ENCODE measurements at places on chromosomes 7 and 10.

DNA sequence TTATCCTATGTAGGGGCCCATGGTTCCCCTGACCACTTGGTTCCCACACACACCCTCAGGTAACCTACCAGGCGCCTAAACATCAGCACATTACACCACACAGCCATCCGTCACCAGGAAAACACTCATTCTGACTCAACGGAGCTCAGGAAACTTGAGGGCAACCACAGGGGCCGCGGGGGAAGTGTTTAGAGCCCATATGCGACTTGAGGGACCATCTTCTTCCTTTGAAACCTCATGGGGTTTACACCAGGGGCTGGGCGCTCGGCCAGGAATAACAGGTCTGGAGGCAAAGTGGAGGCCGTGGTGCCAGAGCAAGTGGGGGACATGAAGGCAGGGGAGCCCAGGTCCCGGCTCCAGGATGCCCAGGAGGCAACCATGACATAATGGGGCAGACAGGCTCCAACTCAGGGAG, 1.5 kb downstream of the STX1A start:
- DNase-seq: no peak
- H3K27me3 ChIP-seq: no peaks in the 10 kb centered on the region
- H3K4me1 ChIP-seq: peaks cover 38% of the 10 kb centered on the region
- peak overlapping the region; percentile 19 for H3K27ac ChIP-seq
- H3K36me3 ChIP-seq: no peaks in the 10 kb centered on the region

DNA sequence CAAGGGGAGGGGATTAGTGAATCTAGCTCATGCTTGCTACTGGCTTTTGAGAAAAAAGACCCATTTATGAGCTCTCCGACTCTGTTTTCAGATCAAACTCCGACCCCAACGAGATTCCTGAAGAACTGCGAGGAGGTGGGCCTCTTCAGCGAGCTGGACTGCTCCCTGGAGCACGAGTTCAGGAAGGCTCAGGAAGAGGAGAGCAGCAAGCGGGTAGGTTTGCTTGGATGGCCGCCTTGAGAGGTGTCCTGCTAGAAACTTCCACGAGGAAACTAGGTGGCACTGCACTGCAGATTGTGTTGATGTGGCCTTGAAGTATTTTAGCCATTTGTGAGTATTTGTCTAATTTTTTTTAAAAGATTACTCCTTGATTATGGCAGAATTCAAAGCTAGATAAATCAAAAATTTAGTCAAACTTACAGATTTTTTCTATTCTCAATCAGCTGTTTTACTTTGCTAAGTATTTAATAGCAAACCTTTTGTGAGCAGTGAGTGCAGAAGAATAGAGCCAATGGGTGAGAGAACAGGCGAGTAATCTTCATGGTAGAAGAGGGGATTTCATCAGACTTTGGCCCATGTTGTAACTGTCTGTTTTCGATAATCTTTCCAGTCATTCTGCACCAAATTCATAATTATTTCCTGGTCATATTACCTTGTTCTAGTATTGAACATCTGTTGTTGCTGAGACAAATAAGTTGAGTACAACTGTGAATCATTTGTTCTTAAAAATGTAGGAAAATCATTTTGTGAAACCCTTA, 95.4 kb downstream of the CREB5 start:
- no peak overlapping the region for H3K27ac ChIP-seq
- H3K27me3 ChIP-seq: no peaks in the 10 kb centered on the region
- no peaks in the 10 kb centered on the region for H3K36me3 ChIP-seq
- no peak overlapping the region for H3K4me3 ChIP-seq
- H3K4me1 ChIP-seq: no peaks in the 10 kb centered on the region

DNA sequence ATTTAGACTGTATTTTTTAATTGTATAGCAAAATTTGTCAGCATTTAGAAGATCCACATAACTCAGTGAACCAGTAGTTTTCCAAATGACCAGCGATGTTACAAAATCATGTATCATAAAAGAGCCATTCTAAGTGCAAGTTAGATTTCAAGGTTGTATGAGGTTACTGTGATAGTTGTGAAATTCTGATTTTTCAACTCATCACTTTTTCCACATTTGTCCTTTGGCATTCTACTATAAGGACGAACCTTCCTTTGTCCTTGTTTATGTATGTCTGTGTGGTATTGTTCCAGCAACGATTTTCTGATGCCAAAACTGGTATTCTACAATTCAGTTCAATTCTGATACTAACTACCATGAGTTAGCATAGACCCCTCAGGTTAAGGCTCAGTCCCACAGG, 64.2 kb downstream of the TAX1BP1 start:
- no peaks in the 10 kb centered on the region for H3K27me3 ChIP-seq
- DNase-seq: no peak
- no peaks in the 10 kb centered on the region for H3K36me3 ChIP-seq
- H3K4me3 ChIP-seq: no peak overlapping the region
- no peaks in the 10 kb centered on the region for H3K4me1 ChIP-seq

GRCh38 chr7:142566271-142566670, 183.0 kb upstream of the PRSS1 start:
- no peak overlapping the region for H3K4me3 ChIP-seq
- no peaks in the 10 kb centered on the region for H3K4me1 ChIP-seq
- no peaks in the 10 kb centered on the region for H3K36me3 ChIP-seq
- no peaks in the 10 kb centered on the region for H3K27me3 ChIP-seq
- DNase-seq: no peak

DNA sequence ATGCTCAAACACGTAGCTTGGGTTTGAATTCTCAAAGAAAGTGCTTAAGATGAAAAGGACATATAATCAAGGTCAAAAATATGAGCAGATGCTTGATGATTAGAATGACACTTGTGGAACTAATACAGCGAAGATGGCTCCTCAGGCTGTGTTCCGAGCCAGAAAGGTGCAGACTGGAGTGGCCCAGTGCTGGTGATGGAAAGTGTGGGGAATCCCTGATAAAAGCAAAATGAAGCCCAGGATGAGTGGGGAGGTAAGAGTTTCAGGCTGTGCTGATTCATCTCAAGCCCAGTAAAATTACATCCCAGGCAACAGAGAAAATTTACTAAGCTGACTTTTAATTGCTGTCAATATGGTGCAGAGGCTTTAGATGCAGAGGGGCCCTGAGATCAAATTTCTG, 77.8 kb upstream of the IKZF1 start:
- H3K27me3 ChIP-seq: no peaks in the 10 kb centered on the region
- no peaks in the 10 kb centered on the region for H3K4me1 ChIP-seq
- H3K36me3 ChIP-seq: no peaks in the 10 kb centered on the region
- DNase-seq: no peak
- no peak overlapping the region for H3K27ac ChIP-seq

GRCh38 chr7:116583653-116584052, 58.8 kb downstream of the CAV1 start:
- H3K4me3 ChIP-seq: no peak overlapping the region
- H3K36me3 ChIP-seq: no peaks in the 10 kb centered on the region
- H3K27me3 ChIP-seq: no peaks in the 10 kb centered on the region
- no peak for DNase-seq

DNA sequence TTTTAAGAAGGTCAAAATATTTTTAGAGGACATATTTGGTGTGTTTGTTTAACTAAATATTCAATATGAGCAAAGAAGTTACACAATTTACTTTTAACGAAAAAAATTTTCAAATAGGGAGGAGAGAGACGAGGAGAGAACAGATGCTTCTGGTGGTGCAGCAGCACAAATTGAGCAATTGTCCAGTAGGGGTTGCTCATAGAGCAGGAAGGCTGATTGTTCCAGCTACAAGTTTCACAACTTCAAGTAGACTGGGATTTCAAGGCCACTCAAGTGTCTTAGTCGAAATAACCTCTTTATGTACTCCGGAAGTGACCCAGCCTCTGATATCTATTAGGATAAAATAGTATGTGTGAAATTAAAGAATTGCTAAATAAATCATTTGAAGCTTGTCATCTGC, 197.9 kb downstream of the HDAC9 start:
- H3K27me3 ChIP-seq: no peaks in the 10 kb centered on the region
- no peak overlapping the region for H3K4me3 ChIP-seq
- H3K27ac ChIP-seq: no peak overlapping the region
- H3K36me3 ChIP-seq: no peaks in the 10 kb centered on the region
- H3K4me1 ChIP-seq: no peaks in the 10 kb centered on the region
- DNase-seq: no peak

DNA sequence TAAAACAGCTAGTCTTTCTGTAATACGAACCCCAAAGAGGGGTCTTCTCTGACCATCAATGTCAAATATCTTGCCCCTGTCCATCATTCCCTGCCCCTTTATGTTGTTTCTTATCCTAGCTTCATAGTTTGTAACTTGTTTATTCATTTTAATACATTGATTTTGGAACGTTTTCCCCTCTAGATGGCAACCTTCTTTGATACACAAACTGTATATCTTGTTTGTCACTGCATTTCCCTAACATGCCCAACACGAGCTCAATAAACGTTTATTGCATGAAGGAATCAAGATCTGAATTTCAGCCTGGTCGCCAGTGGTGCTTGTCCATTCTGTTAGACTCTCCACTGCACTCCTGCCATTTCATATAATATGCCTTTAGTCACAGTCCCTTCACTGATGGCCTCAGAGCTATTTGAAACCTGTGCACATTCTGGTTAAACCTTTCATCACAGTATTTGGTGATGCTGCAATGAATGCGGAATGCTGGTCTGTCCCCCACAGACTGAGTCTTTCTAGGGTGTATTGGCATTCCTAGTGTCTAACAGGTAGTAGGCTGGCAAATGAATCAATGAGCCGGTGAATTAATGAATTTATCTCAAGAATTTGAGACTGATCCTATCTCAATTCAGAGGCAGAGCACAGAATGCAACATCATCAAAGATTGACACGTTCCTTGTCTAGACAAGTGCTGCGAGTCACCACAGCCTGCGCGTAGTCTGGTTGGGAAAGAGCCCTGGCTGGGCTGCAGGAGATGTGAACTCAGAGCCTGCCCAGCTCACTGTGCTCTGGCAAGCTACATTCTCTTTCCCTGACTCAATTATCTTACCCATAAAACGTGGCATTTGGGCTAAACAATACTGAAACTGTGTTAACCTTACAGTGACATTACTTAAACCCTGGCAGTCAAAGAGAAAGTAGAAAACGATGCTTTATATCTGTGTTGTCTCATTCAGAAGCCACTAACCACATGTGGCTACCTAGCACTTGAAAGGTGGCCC, 55.2 kb upstream of the FRMD4A start:
- no peak for DNase-seq
- no peaks in the 10 kb centered on the region for H3K36me3 ChIP-seq
- H3K27ac ChIP-seq: no peak overlapping the region
- no peaks in the 10 kb centered on the region for H3K4me1 ChIP-seq
- H3K27me3 ChIP-seq: no peaks in the 10 kb centered on the region
- no peak overlapping the region for H3K4me3 ChIP-seq

- no peaks in the 10 kb centered on the region for H3K27me3 ChIP-seq
- no peak for DNase-seq
- H3K4me3 ChIP-seq: no peak overlapping the region
- peaks cover 9% of the 10 kb centered on the region for H3K4me1 ChIP-seq
- H3K36me3 ChIP-seq: no peaks in the 10 kb centered on the region
- no peak overlapping the region for H3K27ac ChIP-seq
Observed at GRCh38 chr10:102314801-102315200, 69.5 kb downstream of the GBF1 start.

DNA sequence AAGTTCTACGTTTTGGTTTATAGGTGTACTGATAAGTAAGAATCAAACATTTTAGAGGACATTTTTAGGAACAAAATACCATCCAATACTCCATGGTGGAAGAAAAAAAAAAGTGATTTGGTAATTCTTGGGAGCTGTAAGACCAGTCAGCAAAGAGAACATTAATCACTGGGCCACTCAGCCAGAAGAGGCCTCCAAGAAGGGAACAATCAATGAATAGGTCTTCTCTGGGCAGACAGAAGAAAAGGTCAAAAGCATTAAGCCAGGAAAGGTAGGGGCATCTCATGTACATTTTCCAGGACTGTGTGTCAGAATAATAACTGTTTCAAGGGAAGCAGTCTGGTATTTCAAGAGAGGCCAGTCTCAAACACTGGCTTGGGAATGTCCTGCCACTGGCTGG, 190.4 kb upstream of the AGK start:
- H3K4me1 ChIP-seq: peaks cover 18% of the 10 kb centered on the region
- no peak overlapping the region for H3K27ac ChIP-seq
- H3K27me3 ChIP-seq: no peaks in the 10 kb centered on the region
- no peak for DNase-seq

DNA sequence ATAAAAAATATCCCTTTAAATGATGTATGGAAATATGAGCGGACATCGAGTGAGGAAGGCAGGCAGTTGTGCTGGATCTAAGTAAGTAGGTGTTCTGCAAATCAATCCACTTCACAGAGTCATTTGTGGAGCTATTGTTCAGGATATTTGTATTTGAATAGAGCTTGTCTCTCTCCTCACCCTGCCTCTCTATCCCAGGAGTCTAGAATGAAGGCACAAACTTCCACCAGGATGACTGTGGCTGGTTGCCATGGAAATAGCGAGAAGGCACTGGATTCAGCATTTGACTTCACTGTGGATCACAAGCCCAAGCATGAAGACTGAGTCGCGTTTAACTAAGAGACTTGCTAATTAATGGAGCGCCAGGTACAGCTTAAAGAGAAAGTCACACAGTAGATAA, 53.2 kb downstream of the NPY start:
- no peak for DNase-seq
- H3K4me3 ChIP-seq: no peak overlapping the region

GRCh38 chr7:85010306-85010705, 176.6 kb downstream of the SEMA3D start:
- H3K27me3 ChIP-seq: no peaks in the 10 kb centered on the region
- H3K27ac ChIP-seq: no peak overlapping the region
- DNase-seq: no peak

DNA sequence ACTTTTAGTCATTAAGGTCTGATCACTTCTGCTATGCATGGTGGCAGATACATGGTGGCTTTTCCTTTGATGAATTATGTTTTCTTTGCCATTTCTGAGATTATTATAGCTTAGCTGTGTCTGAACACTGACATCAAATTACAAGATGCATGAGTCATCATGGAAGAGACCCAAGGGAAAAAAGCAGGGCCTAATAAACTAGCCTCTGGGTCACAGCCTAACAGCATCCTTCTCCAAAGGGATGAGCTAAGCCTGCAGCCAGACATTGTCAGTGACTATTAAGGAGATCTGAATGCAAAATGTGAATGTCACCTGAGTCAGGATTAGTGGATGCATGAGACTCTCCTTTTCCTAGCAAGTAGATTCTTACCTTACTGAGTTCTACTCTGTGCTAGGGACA, 19.1 kb upstream of the OGDHL start:
- H3K27me3 ChIP-seq: no peaks in the 10 kb centered on the region
- no peaks in the 10 kb centered on the region for H3K36me3 ChIP-seq
- no peak overlapping the region for H3K27ac ChIP-seq

GRCh38 chr7:6376820-6377219, 70.9 kb downstream of the DAGLB start:
- H3K4me3 ChIP-seq: no peak overlapping the region
- H3K36me3 ChIP-seq: no peaks in the 10 kb centered on the region

All from Caco-2 (cell line).